Heart right ventricle (tissue), 16 donors: ENCODE measurements at places on chromosomes 5 and 9. TPM values are rescaled to one million over a fixed set of nuclear protein-coding genes. Genes with fewer than 3 reads are reported as not detected.

DNA sequence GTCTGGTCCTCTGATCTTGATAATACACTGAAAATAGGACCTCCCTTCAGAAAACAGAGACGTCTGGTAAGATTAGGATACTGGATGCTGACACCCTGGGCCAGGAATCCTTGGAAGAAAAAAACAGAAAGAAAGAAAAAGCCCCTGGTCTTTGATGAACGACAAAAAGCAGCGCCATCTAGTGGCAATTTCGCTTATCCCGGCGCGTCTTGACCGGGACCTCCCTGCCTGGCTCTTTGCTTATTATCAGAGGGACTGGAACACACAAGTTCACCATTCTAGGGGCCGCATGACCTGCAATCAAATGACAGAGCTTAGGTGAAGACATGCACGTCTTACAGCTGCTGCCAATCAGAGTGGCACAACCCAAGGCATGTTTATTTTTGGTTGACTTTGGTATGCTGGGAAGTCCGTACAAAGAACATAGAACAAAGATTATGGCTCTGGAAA, 114.9 kb upstream of the NFIB start:
- H3K36me3 ChIP-seq, result no peaks in the 10 kb centered on the region
- H3K27ac ChIP-seq, result peak overlapping the region; percentile 29
- no peak overlapping the region for H3K4me3 ChIP-seq
- H3K27me3 ChIP-seq, result no peaks in the 10 kb centered on the region

DNA sequence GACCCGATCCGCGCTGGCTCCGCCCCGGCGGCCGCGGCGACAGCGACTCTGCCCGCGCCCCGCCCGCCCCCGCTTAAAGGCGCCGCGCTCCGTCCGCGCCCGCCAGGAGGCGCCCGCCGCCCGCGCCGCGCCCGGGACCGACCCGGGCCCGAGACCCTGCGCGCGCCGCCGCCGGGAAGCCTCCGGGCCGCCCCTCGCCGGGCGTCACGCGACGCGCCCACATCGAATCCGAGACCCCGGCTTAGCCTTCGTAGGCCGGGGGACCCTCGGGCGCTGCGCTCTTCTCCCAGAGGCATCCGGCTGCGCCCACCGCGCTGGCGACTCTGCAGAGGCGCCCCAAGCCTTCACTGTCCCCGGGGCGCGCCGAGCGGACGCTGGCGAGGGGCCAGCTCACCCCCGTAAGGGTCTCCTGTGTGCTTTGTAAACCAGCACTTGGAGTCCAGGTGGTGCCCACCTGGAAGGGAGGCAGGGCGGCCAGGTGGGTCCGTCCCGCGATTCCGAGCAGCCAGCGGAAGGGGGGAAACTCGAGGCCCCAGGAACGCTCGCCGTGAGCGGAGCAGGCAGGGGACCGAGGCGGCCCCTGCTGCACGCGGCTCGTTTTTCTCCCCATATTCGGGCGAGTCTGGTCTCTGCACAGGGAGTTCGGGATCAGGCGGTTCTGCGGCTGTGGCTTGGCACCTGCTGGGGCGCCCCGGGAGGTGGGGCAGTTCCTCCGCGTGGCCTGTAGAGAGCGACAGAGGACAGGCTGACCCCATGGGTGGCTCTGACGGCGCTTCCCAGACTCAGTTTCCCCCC, 423 bp upstream of the ABCA2 start:
- peak; percentile 54 for DNase-seq
- H3K36me3 ChIP-seq, result no peaks in the 10 kb centered on the region
- peaks cover 25% of the 10 kb centered on the region for H3K4me1 ChIP-seq
- peak overlapping the region; percentile 57 for H3K27ac ChIP-seq
- no peaks in the 10 kb centered on the region for H3K27me3 ChIP-seq

- peaks cover 22% of the 10 kb centered on the region for H3K4me1 ChIP-seq
- no peak overlapping the region for H3K27ac ChIP-seq
- H3K4me3 ChIP-seq, result no peak overlapping the region
- no peak for DNase-seq
- H3K36me3 ChIP-seq, result no peaks in the 10 kb centered on the region
These were observed 24.3 kb upstream of the KCNV2 start for GRCh38 chr9:2693056-2693455.

DNA sequence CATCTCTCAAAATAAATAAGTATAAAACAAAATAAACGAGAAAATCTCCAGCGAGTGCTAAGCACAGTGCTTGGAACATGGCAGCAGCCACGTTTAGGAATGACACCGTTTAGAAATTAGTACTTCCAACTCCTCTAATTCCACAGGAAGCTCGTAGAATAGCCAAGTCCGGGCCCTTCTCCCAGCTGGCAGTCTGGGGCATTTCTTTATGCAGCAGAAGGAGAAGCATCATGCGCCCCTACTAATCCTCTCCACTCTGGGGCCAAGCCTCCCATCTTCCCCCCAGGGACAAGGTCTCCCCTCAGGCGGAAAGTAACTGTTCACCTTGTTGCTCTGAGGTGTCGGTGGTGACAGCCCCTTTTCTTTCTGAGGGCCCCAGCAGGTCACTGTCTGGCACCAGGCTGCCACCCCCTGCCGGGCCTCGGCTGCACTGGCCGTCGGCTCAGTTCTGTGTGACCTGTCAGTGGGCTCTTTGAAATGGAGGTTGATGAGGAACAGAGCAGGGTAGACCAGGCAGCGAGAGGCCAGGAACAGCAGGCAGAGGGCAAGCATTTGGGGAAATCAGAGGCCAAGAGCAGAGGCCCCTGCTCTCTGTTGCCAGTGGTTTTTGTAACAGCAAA, 113.5 kb upstream of the WWC1 start:
- H3K4me3 ChIP-seq, result no peak overlapping the region
- H3K27me3 ChIP-seq, result no peaks in the 10 kb centered on the region
- peak overlapping the region; percentile 83 for H3K27ac ChIP-seq
- DNase-seq, result peak; percentile 53

DNA sequence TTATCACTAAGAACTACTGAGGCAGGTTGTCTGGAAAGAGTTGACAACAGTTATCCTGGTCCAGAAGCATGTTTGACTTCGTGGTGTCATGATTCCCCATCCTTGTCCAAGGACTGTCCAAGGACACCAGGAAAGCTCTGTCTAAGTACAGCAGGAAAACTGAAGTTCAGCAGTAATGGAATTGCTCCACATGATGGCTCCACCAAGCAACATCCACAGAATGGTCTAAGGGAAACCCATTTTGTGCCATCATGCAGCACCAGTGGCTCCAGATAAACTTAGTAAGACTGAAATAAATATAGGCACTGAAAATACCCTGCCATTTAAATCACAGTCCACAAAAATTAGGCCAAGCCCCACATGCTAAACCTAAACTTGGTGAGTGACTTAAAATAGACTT, 192.8 kb downstream of the CDH18 start:
- H3K27ac ChIP-seq, result no peak overlapping the region
- no peaks in the 10 kb centered on the region for H3K36me3 ChIP-seq
- no peaks in the 10 kb centered on the region for H3K27me3 ChIP-seq
- H3K4me1 ChIP-seq, result no peaks in the 10 kb centered on the region

The SPATA31D4 gene
- not detected for total RNA-seq

The CDH18 gene
- not detected for total RNA-seq

GRCh38 chr9:93827545-93828330, 127.4 kb downstream of the BARX1 start:
- H3K4me3 ChIP-seq, result peak overlapping the region; percentile 19

The SPATA9 gene
- not detected for total RNA-seq

DNA sequence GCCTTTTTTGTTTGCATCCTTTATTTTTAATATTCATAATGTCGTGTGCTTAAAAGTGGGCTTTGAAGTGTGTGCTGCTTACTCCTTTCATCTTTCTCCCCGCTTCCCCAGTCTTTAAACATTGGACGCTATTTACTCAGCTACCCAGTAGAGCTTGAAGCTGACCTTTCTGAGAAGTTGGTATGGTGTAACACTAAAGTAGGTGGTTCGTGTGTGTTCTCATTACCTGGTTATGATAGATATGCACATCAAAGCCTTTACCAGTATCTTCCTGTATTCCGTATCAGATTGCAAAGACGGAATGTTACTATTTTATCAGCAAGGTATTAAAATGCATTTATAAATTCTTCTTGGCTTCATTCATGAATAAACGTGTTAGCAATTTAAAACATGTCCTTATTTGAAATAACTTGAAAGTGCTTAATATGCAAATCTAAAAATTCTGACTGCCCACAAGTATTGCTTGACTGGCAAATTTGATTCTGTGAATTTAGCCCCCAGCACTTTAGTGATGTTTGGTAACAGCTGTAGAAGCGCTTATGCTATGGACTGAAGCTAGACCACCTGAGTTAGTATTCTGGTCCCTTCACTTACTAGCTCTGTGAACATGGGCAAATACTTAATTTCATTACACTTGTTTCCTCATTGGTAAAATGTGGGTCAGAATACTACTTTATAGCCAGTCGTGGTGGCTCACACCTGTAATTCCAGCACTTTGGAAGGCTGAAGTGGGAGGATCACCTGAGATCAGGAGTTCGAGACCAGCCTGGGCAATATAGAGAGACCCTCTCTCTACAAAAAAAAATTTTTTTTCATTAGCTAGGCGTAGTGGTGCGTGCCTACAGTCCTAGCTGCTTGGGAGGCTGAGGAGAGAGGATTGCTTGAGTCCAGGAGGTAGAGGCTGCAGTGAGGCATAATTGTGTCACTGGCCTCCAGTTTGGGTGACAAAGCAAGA, 1.7 kb downstream of the RRAGA start:
- H3K4me3 ChIP-seq, result peak overlapping the region; percentile 85
- DNase-seq, result no peak
- no peaks in the 10 kb centered on the region for H3K27me3 ChIP-seq
- H3K4me1 ChIP-seq, result peaks cover 13% of the 10 kb centered on the region

The MEIKIN gene
- not detected for total RNA-seq
